ENCODE measurements at places on chromosomes 4 and X.

GRCh38 chr4:124206779-124207605, 505.5 kb downstream of the ANKRD50 start:
- DNase-seq = no peak

DNA sequence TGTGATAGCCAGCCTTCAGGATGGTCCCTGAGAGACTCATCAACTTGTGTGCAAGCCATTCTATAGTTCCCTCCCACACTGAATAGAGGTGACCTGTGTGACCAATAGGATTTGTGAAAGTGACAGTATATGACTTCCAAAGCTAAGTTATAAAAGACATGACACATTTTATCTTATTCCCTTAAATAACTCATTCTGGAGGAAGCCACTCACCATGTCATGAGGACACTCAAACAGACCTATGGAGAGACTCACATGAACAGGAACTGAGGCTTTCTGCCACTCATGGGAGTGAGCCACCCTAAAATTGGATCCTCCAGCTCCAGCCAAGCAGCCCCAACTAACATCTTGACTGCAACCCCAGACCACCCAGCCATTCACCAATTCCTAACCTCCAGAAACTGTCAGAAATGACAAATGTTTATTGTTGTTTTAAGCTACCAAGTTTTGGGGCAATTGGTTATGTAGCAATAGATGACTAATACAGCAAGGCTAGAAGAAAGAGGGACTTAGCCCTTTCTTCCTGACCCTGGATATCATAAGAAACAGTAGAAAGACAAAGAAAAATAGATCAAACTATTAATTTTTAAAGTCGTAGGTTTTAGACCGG, 9.0 kb upstream of the CHIC2 start:
- DNase-seq = no peak

- no peak for DNase-seq
Observed at GRCh38 chr4:57740625-57741190, 630.5 kb upstream of the IGFBP7 start.

DNA sequence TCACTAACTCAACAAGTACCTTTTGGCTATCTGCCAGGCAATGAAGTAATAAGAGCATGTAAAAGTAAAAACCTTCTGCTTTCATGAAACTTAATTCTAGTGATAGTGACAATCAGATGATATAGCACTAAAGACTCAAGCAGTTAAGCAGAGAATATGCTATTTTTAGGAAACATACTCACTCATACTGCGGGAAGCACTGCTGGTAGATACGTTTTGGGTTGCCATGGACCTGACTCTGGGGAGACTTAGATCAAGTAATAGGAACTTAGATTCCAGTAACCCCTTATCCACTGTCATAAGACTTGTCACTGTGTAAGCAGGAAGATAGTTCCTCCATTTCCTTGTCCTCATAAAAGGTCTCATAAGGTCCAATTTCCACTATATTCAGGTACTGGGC, 386.3 kb downstream of the DMD start:
- DNase-seq = no peak

DNA sequence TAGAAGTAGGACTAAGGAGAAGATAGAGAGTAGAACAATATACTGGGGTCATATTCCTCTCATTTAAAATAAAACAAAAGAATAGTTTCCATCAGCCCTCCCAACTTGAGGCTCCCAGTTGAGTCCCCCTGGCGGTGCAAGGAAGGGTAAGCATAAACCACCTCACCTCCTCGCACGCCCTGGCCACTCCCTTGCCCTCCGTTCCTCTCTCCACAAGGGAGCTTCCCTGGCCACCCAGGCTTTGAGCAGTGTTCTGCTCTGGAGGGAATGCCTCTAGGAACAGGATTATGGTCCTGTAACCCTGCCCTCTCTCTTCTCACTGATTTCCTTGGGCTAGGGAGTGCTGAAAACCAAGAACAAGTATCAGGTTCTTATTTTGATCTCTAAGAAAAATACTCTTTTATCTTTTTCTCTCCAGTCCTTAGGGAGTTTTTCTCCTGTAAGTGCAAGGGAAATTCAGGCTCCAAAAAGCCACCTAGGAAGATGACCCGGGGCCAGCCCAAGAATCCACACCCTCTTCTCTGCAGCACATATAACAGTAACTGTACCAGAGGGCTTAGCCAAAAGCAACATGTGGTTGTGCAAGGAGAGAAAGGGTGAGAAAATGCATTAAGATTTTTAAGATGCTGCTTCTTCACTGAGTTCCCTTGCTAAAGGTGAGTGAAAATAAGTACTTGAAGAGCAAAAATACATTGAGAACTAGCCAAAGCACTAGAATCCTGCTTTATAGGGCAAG, 69.9 kb downstream of the USP38 start:
- no peak for DNase-seq

DNA sequence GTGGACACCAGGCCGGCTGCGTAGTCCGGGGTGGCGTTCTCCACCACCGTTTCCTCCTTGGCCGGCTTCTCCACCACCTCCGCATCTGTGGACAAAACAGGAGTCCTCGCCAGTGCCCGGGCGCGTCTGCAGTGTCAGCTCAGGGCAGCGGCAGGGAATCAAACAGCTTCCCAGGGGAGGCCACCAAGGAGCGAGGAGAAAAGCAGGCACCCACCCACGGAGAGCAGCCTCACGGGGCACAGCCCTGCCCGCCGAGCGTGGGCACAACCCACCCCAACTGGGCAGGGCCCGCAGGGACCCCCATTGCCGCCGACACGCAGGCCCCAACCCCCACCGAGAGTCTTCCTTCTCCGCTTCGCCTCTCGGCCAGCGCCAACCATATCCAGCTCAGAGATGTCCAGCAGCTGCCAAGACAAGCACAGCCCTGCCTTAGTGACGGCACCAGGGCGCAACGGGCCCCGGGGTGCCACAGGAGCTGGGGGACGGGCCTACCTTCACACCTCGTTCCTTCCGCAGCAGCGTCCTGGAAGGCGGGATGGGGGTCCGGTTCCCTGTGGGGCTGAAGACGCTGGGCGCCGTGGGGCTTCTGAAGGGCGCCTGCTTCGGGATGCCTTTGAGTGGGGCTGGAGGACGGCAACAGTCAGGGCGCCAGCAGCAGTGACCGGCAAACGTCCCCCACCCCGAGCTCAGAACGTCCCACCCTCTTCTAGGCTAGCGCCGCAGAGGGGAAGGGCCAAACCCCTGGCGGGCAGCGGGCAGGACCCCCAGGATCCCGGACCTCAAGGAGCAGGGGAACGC, 22.8 kb downstream of the NELFA start:
- no peak for DNase-seq

- DNase-seq = peak; percentile 55
Observed at GRCh38 chr4:110793890-110794554, 171.1 kb upstream of the PITX2 start.

DNA sequence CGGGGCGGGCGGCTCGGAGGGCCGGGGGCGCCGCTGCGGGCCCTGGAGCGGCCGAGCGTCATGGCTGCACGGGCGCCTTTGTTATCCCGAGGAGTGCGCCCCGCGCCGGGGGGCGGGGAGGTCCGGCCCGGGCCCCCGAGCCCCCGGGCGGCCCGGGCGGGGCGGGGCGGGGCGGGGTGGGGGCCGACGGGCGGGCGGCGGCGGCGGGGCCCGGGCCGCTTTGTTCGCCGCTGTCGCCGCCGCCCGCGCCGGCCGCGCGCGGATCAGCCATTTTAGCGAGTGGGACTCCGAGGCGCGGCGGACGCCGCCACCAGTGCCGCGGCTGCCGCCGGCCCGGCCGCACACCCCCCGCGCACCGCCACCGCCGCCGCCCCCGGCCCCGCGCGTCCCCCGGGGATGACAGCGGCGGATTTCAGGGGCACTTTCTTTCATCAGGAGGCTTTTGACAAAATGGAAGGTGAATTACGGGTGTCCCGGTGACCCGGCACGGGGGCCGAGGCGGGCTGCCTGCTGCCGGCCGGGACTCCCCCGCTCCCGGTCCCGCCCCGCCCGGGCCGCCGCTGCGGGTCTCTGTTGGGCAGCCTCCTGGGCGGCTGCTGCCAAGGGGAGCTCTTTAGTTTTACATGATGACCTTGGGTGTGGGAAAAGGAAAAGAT, 1.2 kb downstream of the HMGB3 start:
- no peak for DNase-seq

DNA sequence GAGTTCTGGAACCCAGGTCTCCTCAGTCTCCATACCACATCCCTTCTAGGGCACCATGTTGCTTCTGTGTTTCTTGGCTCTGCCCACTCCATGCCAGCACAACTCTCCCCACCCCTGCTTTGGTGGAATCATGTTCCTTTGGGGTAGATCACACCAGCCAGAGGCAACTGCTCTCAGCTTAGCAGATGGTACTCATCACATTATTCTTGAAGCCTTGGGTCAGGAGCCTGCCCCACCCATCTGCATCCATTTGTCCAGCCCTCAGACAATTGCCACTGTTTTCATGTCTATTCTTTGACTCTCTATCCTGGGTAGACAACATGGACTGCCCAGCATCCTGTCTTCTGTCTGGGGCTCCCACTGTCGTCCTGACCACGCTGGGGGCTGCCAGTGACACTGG, 147.6 kb downstream of the PTTG2 start:
- no peak for DNase-seq

DNA sequence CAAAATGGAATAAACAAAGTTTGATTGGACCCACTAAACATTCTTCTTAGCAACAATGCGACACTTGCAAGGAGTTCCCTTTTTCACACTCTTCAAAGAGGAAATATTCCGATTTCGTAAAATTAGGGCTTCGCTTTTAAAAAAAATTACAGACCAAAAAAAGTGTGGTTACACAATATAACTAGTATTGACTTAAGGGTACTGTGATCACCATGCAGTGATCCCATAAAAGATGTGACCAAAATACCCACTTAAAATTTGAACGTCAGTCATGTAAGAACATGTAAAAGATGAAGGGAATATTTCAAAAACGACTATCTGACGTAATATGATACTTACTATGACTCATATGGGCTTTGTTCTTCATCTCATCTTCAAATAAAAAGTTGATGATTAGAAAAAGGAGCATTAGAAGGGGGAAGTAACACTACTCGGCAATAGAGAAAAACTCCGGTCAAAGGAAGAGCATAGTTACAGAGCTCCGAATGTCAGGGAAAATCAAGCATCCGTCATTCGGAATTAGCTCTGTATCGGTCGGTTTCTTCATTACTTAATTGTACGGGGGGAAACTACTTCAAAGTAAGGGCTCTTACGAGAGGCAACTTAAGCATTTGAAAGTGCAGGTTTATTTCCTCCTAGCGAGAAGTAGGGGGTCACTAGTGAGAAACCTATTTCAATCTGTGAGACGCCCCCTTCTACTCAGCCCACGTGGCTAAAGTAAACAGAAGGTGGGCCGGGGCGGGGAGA, 1.3 kb upstream of the TET2 start:
- no peak for DNase-seq

DNA sequence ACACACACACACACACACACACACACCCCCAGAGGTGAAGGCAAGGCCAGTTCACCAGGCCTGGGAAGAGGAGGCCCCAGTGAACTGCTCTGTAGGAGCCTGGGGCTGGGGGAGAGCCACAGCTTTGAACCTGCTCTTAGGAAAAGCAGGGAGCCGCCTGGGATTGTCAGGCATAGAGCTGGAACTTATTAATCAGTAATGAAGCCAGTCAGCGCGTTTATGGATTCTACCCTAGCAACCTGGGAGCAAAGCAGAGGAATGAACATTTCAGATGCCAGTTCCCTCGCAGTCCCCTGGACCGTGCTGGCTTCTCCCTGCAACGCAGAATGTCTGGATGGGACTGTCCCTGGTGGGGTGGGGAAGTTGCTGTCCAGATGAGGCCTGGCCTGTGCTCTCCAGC, 45.3 kb upstream of the DDX3X start:
- DNase-seq = no peak

- no peak for DNase-seq
Observed at GRCh38 chrX:35711281-35711680, 86.9 kb upstream of the MAGEB16 start.

DNA sequence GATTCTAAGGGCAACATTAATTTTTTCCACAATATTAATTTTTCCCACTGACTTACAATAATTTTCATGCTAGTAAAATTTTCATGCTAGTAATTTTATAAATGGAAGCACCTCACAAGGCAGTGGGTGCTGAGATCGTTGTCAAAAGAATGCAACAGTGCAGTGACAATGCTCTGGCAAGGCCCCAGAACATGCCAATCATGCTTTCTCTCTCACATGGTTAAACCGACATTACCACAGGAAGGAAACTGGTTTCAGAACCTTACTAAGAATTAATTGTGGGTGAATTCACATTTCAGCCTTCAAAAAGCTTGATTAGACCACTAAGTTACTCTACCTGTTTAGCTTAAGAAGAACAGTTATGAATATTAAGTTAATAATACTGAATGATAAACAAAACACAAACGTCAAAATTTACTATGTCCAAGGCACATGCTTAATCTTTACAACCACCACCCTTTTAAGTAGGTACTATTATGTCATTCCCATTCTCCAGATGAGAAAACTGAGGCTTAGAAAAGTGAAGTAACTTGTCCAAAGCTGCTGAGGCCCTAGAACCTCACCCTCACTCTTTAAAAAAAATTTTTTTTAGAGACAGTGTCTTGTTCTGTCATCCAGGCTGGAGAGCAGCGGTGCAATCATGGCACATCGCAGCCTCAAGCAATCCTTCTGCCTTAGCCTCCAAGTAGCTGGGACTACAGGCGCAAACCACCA, 10.0 kb upstream of the OPHN1 start:
- no peak for DNase-seq

DNA sequence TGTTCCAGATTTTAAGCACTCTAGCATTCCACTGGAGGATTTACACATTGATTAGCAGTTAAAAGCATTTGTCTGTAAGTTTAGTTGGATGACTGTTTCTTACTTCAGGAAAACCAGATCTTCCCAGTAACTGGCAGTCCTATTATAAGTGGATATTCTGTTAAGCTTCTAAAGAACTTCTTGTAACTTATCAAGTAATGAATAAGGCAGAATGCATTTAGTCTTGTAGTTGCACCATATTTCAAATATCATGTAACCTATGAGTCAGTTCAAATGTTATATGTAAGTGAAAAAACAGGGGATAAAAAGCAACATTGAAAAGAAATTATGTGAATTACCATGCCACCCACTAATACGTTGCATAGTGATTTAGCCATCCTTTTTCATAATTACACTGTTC, 30.2 kb upstream of the TENM3 start:
- no peak for DNase-seq

DNA sequence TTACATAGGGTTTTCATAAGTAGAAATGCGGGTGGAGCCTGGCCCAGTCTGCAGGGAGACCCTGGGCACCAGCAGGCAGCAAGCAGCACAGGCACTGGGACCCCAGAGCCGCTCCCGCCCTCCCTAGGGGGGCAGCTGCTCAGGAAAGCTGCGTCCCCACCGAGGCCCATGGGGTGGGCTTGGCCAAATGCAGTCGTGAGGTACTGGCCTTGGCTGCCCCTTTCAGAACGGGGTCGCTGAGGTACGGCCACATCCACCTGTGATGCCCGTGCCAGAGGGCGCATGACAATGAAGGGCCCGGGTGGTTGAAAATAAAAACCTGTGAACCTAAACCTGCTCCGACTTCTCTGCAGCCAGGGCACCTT, 16.7 kb downstream of the TMEM175 start:
- no peak for DNase-seq

- no peak for DNase-seq
Observed at GRCh38 chrX:120450163-120450562, 18.9 kb downstream of the LAMP2 start.

DNA sequence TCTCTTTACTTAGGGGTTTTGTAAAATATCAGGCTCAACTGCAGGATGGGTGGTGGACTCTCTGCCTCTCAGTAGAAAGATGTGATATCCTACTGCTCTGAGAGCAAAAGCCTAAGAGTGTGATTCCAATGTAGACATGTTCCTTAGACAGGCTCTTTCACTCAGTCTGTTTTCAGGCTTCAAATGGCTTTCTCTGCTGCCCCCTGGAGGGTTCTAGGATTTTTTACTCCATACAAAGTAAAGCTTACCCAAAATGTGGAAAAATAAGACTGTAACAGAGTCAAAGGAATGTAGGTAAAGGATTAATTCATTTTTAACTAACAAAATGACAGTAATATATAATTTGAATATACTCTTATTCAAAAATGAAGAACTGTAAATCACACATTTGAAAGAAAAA, 32.1 kb downstream of the ZGRF1 start:
- DNase-seq = no peak
